Muscle of leg (tissue), 16 donors: ENCODE measurements at places on chromosomes 13 and 19. TPM values are rescaled to one million over a fixed set of nuclear protein-coding genes. Genes with fewer than 3 reads are reported as not detected.

- no peak for DNase-seq
These were observed 118.3 kb downstream of the LHFPL6 start for GRCh38 chr13:39484506-39485313.

GRCh38 chr13:59178344-59178743 is 985.4 kb downstream of the DIAPH3 start:
- DNase-seq = no peak

DNA sequence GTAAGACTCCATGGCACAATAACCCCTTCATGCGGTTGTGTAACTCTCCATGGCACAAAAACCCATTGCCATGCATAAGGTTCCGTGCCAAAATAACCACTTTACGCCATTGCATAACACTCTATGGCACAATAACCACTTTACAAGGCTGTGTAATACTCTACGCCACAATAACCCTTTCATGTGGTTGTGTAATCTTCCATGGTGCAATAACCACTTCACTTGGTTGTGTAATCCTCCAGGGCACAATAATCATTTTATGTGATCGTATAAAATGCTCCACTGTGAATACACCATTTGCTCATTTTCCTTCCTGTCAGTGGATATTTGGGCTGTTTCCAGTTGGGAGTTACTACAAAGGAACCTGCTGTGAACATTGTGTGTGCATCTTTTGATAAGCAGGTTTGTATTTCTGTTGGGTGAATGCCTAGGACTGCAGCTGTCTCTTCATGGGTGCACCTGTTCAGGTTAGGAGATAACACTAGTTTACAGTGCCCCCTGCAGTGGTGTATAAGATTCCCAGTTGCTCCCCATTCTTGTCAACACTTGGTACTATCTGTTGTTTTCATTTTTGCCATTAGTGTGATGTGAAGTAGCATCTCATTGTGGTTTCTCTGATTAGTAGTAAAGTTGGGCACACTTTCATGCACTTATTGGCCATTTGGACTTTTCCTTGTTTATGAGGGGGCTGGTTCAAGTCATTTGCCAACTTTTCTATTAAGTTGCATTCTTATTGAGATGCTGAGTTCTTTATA is 21.1 kb upstream of the ZSCAN18 start:
- DNase-seq = no peak

GRCh38 chr13:105925496-105925895 is 610.0 kb downstream of the EFNB2 start:
- DNase-seq = no peak

- no peak for DNase-seq
These were observed 289.9 kb downstream of the DIAPH3 start for GRCh38 chr13:59873856-59874255.

The WTIP gene
- 19.3 TPM for total RNA-seq

DNA sequence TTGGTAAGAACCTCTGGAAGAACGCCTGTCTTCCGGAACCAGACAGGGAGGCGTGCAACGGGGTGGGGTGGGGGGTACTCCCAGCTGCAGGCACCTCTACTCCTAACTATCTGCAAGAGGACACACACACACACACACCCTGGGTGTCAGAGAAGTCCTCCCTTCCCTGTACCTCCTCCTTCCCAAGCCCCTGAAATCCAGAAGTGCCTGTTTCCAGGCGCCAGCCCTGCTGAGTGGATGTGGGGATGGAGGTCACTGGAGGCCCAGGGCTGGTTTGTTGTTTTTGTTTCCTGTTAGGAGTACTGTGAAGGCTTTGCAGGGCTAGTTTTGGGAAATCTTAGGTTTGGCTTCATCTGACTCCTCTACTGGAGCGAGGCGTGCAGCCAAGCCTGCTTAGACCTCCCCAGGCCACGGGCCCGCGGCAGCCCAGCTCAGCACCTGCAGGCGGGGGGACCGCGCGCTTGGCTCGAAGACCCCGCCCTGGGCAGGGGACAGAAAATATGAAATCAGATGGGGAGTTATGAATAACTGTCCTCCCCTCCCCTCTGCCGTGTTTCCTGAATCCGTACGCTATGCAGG is 36.4 kb downstream of the SOX1 start:
- DNase-seq = peak; percentile 51

- DNase-seq = no peak
These were observed 1.2 kb downstream of the RNF113B start for GRCh38 chr13:98175823-98176222.

- no peak for DNase-seq
These were observed 16.0 kb downstream of the MYO1F start for GRCh38 chr19:8561075-8561764.

DNA sequence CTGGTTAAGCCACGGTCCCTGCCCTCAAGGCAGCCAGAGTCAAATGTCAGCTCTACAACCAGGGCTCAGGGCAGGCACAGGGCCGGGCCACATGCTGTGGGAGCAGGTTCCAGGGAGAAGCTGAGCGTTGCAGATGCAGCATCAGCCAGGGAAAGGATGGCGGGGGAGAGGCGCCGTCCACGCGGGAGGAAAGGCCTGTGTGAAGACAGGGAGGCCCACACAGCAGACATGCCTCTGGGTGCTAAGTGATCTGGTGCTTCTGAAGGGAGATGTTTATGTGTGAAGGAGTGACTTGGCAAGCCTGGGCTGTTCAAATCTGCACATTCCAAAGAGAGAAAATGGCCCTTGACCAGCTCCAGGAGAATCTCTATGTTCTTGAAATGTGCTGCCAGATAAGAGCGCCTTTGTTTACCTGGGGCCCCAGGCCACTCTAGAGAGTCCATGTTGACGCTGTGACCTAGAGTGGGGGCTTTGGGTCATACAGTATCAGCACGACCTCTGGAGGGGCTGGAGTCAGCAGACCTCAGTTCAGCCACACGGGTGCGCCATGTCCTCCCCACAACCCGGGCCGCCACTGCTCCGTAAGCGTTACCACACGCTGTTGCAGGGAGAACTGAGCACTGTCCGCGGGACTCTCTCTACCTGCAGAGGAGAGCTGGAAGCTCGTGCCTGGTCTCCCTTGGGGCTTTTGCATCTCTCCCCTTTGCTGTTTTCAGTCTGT is 15.9 kb upstream of the ATF5 start:
- no peak for DNase-seq

DNA sequence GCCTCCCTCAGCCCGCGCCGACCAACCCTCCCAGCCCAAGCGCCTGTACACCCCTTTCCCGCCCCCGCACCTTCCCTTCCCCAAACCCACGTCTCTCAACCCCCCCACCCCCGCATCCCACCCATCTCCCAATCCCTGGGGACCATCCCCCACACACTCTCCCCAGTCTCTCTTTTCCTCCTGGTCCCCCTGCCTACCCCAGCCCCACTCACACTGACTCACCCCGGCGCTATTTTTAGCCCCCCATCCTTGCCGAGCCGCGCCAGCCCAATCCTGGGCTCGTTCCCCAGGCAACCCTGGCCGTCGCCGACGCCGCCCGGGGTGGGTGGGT is 11.7 kb downstream of the CIC start:
- no peak for DNase-seq

DNA sequence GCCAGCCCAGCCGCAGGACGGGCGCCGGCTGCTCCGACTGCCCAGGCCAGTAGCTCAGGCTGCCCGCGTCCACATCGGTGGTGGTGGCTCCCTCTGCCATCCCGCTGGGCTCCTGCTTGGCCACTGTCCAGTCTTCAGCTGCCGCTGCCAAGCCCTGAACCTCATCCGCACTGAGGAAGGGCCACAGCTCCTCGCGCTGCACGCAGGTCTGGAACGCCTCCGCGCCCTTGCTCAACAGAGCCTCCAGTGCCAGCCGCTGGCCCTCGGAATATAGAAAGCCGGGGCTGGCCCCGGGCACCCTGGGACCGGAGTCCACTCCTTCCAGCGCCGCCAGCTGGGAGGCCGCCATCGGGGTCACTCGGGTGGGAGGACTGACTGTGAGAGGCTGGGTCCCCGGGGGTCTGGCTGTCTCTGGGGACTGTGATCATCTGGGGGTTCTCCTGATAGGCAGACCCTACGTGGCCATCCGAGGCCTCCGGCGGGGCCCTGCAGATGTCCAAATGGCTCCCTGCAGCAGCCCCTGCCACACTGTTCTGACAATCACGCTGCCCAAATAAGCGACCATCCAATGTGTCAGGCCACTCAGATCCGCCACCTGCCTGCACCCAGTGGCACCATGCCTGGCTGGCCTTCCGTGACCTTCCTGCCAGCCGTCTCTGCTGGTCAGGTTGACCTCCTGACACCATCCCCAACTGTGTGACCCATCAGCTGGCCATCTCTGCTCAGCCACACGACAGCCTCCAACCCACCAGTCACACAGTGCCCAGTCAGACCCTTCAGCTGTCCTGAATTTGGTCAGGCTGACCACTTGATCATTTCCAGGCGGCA is 1.6 kb downstream of the FAM83E start:
- no peak for DNase-seq

DNA sequence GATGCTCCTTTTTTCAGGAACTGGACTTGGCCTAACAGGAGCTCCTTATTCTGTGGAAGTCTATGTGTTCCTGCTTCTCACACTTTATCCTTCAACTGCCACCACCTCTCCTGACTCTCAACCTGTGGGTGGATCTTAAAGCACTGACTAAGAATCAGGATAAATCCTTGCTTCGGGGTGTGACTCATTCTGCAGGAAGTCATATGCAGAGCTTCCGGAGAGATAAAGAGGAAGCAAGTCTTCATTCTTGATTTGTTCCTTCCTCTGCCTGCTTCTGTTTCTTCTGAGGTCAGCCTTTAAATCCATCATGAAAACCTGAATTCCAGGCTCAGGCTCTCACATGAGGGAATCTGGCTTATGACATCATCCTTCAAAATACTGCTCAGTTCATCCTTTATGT is 137.1 kb upstream of the ATXN8OS start:
- no peak for DNase-seq

The FAM83E gene
- total RNA-seq = 0.13 TPM

- no peak for DNase-seq
These were observed 49.8 kb downstream of the ATP8A2 start for GRCh38 chr13:25421612-25422011.

- peak; percentile 13 for DNase-seq
These were observed 177.4 kb upstream of the UBL3 start for GRCh38 chr13:30027569-30028455.

DNA sequence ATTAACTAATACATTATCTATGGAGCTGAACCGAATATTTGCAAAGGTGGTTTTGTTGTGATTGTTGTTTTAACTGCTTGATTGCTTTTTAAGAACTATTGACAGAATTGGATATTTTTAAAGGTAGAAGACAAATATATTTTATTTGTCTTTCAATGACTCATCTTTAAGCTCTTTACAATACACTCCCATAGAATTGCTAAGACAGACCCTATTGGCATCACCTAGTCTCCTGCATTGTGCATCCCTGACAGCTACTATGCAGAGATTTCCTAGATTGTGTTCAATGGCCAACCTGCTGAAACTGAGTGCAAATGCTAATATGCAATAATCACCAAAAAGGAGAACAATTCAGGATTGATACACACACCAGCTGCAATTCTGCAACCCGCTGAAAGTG is 19.7 kb upstream of the SCEL start:
- DNase-seq = no peak

GRCh38 chr19:58021541-58022282 is 12.1 kb upstream of the ZSCAN1 start:
- peak; percentile 90 for DNase-seq

The SERPINE3 gene
- total RNA-seq = not detected

GRCh38 chr13:73171271-73171682 is 112.5 kb downstream of the KLF5 start:
- no peak for DNase-seq

DNA sequence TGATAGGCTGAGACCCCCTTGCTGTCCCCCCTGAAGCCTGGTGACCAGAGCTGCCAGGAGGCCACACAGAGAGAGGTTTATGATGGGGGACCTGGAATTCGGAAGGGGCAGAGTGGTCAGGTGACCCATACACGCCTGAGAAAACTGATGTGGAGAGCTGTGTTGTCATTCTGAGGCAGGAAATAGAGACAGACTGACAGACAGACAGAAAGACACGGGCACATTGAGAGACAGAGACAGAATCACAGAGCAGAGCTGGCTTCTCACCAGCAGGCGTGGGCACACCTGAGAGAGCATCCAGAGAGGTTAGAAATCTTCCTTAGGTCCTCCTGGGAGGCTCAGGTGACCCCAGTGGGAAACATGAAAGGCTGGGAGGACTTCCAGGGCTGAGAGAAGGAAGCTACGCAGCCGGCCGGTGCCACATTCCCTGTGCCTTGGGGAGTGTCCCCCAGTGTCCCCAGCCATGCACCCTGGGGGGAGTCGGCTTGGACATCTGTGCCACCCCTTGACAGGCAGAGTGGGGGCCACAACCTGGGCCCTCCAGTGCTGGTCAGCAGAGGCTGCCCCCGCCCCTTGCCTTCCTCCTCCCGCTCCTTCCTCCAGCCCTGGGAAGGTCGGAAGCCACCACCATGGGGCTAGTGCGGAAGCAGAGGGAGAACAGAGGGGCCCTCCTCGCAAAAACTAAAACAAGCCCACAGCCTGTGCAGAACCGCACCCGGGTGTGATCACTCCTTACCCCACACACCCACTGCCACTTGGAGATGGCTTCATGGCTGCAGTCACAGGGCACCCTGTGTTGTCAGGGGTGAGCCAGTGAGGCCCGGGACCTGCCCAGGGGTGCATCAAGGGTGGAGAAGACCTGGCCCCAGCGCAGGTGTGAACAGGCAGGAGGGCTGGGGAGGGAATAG is 2.2 kb downstream of the FFAR1 start:
- no peak for DNase-seq

- DNase-seq = no peak
These were observed at the start of gene IGFL3 for GRCh38 chr19:46124638-46125115. Gene IGFL3 (minus strand): TSS chr19:46124688. CDS start chr19:46124649, 39 bp downstream.

DNA sequence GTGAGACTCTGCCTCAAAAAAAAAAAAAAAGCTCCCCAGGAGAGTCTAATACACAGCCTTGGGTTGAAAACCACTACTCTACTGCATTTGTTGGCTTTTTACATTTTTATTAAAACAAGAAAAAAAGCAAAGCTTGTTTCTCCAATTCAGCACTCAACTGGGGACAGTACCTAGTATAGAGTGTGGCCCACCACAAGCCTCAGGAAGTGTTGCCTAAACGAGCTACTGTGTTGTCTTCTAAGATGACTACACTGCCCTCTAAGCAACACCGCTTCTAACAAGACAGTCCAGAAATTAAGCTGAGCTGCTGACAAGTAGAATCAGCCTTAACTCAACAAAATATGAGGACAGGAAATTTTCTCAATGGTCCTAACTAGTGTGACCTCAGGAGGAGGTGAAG is 522.2 kb downstream of the FGF9 start:
- no peak for DNase-seq

GRCh38 chr19:42412227-42412626 is 15.0 kb downstream of the LIPE start:
- DNase-seq = peak; percentile 56

DNA sequence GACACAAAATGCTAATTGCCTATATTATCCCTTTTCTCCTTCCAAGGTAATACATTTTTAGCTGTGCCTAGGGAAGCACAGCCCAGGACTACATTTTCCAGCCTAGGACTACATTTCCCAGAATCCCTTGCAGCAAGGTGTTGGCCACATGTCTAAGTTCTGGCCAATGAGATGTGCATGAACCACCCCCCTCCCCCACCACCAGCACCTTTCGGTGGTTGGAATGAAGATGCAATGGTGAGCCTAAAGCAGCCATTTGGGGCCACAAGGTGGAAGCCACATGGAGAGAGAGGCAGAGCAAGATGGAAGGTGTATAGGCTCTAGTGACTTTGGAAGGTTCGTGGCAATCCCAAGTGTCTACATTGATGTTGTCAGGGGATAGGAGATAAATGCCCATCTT is 16.2 kb downstream of the UNC13A start:
- DNase-seq = no peak

- DNase-seq = peak; percentile 95
These were observed 137.9 kb upstream of the DACH1 start for GRCh38 chr13:72004784-72005374.
